ENCODE measurements at places on chromosomes 5 and 9. TPM values are rescaled to one million over a fixed set of nuclear protein-coding genes. Genes with fewer than 3 reads are reported as not detected.

PLAC8L1 gene
- total RNA-seq = not detected

INSYN2B gene
- total RNA-seq = not detected

SPATA31A3 gene
- not detected for total RNA-seq

WWC1 gene
- 29.4 TPM for total RNA-seq

PCDHGC4 gene
- not detected for total RNA-seq

RLN2 gene
- total RNA-seq = 0.37 TPM

GRCh38 chr9:130371196-130371966 lies 73.4 kb upstream of the ASS1 start:
- H3K27me3 ChIP-seq = no peaks in the 10 kb centered on the region
- H3K36me3 ChIP-seq = peaks cover 3% of the 10 kb centered on the region
- H3K4me3 ChIP-seq = no peak overlapping the region
- no peak for DNase-seq
- H3K27ac ChIP-seq = no peak overlapping the region
- no peaks in the 10 kb centered on the region for H3K4me1 ChIP-seq

DNA sequence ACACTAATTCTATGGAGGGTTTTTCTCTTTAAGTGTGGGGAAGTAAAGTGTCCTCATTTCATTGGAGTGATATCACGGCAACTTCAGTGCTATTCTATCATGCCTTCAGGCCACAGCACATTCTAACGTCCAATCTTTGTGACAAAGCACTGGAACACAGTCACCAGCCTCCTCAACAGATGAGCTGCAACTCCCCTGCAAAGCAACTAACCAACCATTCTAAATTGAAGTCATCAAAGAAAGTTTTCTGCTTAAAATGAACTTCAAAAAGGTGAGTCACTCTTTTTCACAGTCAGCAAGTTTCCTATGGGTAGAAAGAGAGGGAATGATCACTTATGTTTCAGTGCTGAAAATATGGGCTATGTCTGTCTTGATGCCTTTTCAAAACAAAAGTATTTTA lies 190.8 kb downstream of the ELAVL2 start:
- H3K27ac ChIP-seq = no peak overlapping the region
- DNase-seq = no peak
- no peaks in the 10 kb centered on the region for H3K27me3 ChIP-seq
- no peaks in the 10 kb centered on the region for H3K36me3 ChIP-seq

DNA sequence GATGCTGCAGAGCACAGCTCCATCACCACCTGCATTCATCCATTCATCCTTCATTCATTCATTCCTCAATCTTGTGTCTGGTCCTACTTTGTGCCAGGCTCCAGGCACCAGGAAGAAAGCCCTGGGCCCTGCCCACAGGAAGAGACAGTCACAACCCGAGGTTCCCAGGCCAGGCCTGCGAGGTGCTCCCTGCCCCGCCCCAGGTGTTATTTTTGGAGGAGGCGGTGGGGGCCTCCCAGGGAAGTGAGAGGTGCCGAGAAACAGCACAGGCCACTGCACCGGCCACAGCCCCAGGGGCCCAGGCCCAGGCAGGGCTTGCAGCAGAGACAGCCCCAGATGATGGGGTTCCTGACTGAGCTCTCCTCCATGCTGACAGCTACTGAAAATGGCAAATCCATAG lies 33.4 kb downstream of the VAV2 start:
- no peak overlapping the region for H3K27ac ChIP-seq
- H3K4me1 ChIP-seq = peaks cover 78% of the 10 kb centered on the region
- no peaks in the 10 kb centered on the region for H3K36me3 ChIP-seq
- H3K27me3 ChIP-seq = no peaks in the 10 kb centered on the region
- DNase-seq = no peak

DNA sequence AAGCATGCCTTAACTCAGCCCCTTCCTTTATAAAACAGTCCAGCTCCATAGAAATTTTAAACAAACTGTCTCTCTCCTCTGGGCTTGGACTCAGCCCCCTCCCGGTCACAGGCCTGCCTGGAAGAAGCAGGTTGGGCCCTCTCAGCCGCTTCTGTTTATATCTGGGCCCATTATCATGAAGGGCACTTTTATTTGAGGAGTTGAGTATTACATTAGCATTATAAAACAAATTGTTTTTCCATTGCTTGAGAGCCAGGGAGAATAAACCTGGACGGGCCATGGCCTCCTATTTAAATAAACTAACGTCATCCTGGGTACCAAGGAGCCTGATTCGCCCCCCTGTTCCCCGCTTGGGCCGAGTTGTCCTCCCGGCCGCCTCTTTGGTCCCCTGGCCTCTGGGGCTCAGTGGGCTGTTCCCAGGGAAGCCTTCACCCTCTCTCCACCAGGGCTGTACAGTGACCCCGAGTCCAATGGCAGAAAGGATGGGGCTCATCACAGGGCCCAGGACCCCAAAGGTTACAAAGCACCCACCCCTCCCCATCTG lies 13.2 kb downstream of the IRX2 start:
- H3K36me3 ChIP-seq = no peaks in the 10 kb centered on the region
- peaks cover 22% of the 10 kb centered on the region for H3K4me1 ChIP-seq
- H3K27me3 ChIP-seq = peaks cover 40% of the 10 kb centered on the region
- DNase-seq = no peak
- H3K27ac ChIP-seq = no peak overlapping the region

DNA sequence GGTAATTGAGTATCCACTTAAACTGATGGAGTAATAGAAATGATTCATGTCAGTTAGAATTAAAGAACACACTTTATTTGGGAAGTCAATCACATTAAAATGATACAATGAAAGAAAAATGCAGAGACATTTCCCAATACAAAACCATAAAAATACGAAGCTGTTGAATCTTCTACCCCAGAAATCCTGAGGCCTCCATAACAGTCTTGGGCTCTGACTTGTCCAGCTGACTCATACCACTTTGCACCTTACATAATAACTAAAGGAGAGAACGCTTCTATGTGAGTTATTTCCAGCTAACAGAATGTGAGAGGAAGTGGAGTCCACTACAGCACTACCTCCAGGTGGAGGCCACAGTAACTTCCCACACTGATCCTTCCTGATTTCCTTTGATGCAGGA lies 305.0 kb downstream of the MRPS30 start:
- no peaks in the 10 kb centered on the region for H3K27me3 ChIP-seq
- H3K4me3 ChIP-seq = no peak overlapping the region

- peaks cover 16% of the 10 kb centered on the region for H3K4me1 ChIP-seq
- no peak for DNase-seq
- peak overlapping the region; percentile 100 for H3K27ac ChIP-seq
- H3K36me3 ChIP-seq = no peaks in the 10 kb centered on the region
- peak overlapping the region; percentile 91 for H3K4me3 ChIP-seq
- H3K27me3 ChIP-seq = no peaks in the 10 kb centered on the region
Measured at GRCh38 chr9:107281922-107282667, 984 bp upstream of the RAD23B start.

DNA sequence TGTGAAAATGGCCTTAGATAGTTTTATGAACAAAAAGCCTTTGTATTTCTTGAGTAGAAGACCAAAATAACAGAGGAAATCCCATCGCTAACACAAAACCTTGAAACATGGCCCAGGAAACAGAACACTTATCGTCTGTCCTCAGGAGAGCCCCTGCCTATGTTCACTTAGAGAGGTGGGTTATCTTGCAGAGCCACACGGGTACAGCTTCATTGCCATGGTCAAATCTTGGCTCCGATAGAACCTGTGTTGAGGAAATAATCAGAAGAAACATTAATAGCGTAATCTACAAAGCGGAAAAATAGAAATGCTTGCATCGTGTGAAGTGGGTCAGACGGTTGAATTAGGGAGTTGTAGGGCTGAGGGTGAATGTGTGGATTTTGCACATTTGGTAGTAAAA lies 216.1 kb downstream of the MAST4 start:
- H3K4me1 ChIP-seq = no peaks in the 10 kb centered on the region
- H3K27ac ChIP-seq = no peak overlapping the region
- DNase-seq = no peak
- H3K36me3 ChIP-seq = no peaks in the 10 kb centered on the region

DNA sequence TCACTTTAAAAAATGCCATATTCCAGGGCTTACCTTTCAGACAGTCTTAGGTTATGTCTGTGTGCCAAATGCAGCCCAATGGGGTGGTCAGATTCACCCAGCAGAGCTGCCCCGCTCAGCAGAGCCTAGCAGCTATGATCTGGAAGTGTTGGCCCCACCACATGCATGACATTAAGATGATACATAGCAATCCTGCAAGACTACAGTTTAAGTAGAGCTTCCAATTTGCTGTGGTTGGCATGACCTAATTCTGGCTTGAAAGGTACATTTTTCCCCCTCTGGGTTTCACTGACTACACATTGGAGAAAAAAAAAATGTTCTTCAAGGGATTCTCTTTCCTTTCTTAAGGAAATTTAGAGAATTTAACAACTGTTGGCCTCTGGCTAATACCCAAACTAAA lies 22.5 kb downstream of the MEF2C start:
- no peak for DNase-seq
- H3K27ac ChIP-seq = no peak overlapping the region
- H3K27me3 ChIP-seq = no peaks in the 10 kb centered on the region
- H3K36me3 ChIP-seq = peaks cover 5% of the 10 kb centered on the region

GRCh38 chr9:87149799-87150198 lies 202.5 kb upstream of the GAS1 start:
- no peaks in the 10 kb centered on the region for H3K27me3 ChIP-seq
- peak overlapping the region; percentile 88 for H3K27ac ChIP-seq
- peaks cover 15% of the 10 kb centered on the region for H3K4me1 ChIP-seq
- H3K4me3 ChIP-seq = no peak overlapping the region
- H3K36me3 ChIP-seq = no peaks in the 10 kb centered on the region

DNA sequence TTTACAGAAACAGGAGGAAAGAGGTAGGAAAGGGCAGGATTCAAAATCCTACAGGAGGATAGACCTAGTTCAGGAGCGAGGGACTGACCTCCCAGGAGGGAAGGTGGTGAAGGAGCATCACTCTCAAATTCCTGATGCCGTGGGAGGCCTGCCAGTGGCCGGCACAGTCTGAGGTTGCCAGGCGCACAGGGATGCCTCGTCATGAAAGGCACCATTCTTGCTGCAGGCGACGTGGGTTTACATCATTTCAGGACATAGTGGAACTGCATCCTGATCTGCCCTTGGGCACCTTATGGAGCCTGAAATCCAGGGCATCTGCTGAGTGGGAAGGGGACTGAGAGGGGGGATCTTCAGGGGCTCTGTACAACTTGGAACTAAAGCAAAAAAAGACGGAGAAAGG lies 163.2 kb upstream of the S1PR3 start:
- H3K27me3 ChIP-seq = no peaks in the 10 kb centered on the region
- H3K27ac ChIP-seq = no peak overlapping the region
- H3K4me1 ChIP-seq = no peaks in the 10 kb centered on the region
- H3K4me3 ChIP-seq = no peak overlapping the region
- DNase-seq = no peak

GRCh38 chr5:157502143-157502647 lies 42.2 kb downstream of the NIPAL4 start:
- H3K36me3 ChIP-seq = peaks cover 63% of the 10 kb centered on the region
- H3K4me1 ChIP-seq = peaks cover 20% of the 10 kb centered on the region
- H3K27me3 ChIP-seq = no peaks in the 10 kb centered on the region

DNA sequence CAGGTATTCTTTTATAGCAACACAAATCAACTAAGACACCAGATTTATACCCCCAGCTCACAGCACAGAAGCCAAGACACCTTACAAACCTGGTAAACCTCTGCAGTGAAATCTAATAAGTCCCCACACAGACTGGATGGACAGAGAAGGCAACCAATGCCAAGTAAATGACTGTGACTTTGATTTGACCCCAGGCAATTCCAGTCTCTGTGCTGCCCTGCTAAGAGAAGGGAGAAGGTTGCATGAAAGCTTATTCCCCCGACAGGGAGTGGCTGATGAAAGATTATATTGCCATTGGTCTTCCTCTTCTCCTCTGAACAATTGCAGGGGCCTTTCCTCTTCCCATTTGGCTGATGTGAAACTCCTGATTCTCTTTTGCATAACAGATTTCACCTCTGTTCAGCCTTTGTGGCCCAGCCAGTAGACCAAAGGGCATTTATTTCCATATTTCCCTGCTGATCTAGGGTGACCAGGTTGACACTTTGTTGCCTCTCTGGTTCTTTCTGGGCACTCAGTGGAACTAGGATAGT lies 107.6 kb downstream of the ADRB2 start:
- no peak overlapping the region for H3K4me3 ChIP-seq
- H3K27me3 ChIP-seq = no peaks in the 10 kb centered on the region
- no peak overlapping the region for H3K27ac ChIP-seq
- H3K36me3 ChIP-seq = no peaks in the 10 kb centered on the region

DNA sequence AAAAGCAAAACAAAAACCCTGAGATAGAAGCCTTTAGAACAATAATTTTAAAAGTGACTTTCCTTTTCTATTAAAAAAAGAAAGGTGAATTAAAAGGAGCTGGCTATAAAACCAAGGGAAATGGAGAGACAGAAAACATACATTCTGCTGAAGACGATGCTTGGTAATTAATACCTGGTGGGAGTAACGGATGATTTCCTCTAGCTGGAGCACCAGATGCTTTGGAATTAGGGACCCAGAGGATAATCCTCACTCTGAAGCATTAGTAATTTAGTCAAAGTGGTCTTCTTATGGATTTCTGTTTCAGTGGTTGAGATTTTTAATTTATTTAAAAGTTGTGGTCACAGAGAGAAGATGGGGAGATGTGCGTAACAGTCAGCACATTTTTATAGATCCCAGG lies 982.5 kb downstream of the TLE4 start:
- no peaks in the 10 kb centered on the region for H3K36me3 ChIP-seq
- H3K4me1 ChIP-seq = no peaks in the 10 kb centered on the region
- H3K27me3 ChIP-seq = no peaks in the 10 kb centered on the region
- H3K27ac ChIP-seq = no peak overlapping the region

DNA sequence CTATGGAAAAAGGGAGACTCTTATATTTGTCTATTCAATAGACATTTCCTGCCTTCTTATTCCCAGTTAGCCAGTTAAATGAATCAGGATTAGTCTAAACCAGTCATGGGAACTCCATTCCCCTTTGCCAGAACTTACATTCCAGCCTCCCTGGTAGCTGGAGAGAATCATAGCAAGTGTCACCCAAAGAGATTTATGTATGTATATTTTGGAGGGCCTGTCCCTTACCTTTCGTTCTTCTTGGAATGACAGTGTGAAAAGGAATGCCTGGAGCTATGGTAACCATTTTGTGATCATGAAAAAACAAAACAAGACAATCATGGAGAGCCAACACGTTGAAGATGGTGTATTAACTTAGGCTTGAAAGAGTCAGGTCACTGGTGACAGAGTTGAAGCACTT lies 627.7 kb downstream of the CCDC171 start:
- H3K4me1 ChIP-seq = no peaks in the 10 kb centered on the region
- no peak overlapping the region for H3K4me3 ChIP-seq
- no peak overlapping the region for H3K27ac ChIP-seq
- no peaks in the 10 kb centered on the region for H3K36me3 ChIP-seq
- H3K27me3 ChIP-seq = no peaks in the 10 kb centered on the region

DNA sequence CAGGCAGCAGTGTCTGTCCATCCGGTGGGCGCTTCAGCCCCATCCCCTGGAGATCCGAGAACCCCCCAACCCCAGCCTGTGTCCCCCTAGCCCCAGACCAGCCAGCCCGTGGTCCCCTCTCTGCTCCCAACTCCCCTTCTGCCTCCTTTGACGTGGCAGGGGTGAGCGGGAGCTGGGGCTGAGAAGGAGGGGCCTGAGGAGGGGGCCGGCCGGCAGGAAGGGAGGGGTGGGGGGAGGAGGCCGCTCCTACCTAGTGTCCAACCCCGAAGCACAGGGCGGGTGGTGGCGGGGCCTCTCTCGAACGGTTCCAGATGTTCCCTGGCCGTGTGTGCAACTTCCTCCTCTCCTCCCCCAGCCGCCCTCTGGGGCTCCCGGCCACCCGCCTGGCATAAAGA lies 31.0 kb downstream of the GOLGA2 start:
- H3K4me1 ChIP-seq = peaks cover 21% of the 10 kb centered on the region
- H3K27me3 ChIP-seq = no peaks in the 10 kb centered on the region
- H3K27ac ChIP-seq = peak overlapping the region; percentile 51
- peak overlapping the region; percentile 29 for H3K4me3 ChIP-seq

- no peaks in the 10 kb centered on the region for H3K27me3 ChIP-seq
- H3K27ac ChIP-seq = no peak overlapping the region
- peak; percentile 51 for DNase-seq
Measured at GRCh38 chr5:127068493-127069214, 4.6 kb downstream of the C5orf63 start.

GRCh38 chr5:60843936-60844905 lies at the start of gene ELOVL7:
Gene ELOVL7, minus strand, starts transcription at chr5:60844269. Its CDS starts 56,872 bp downstream, at chr5:60787397.
- H3K4me1 ChIP-seq = peaks cover 12% of the 10 kb centered on the region
- peak; percentile 79 for DNase-seq
- peak within 1 kb of the TSS; percentile 77 for H3K4me3 ChIP-seq
